ENCODE measurements at places on chromosomes 3 and 15.

DNA sequence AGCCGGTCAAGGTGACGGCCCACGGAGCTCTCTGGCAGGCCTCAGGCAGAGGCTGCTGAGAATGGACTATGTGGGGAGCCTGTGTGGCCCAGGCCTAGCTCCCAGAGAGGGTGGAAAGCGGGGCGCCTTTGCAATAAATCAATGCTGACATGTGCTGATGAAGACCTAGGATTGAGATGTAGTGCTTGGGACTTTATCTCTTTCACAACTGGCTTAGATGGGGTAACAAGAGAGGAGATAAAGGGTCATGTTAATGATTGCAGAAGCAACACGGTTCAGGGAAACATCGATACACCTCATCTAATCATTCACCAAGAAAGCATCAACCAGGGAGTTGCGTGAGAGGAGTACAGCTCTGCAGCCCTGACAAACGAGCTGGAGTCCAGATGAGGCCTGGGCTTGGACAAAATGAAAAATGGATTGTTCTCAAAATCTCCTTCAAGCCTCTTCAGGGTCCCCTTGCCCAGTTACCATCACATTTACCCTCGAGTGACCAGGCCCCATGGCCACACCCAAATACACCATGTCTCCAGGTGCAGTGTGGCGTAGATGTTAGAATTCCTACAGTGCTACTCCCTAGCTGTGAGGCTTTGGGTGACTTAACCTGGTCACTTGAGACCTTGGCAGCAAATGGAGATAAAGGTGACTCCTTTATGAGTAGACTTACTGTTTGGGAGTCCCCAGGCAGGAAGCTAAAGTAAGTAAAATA, 146.4 kb upstream of the LIPC start:
- no peak for DNase-seq

- DNase-seq = no peak
Measured at GRCh38 chr15:91412138-91412928, 312.3 kb downstream of the SV2B start.

- no peak for DNase-seq
Measured at GRCh38 chr3:123634149-123635051, 49.5 kb upstream of the HACD2 start.

DNA sequence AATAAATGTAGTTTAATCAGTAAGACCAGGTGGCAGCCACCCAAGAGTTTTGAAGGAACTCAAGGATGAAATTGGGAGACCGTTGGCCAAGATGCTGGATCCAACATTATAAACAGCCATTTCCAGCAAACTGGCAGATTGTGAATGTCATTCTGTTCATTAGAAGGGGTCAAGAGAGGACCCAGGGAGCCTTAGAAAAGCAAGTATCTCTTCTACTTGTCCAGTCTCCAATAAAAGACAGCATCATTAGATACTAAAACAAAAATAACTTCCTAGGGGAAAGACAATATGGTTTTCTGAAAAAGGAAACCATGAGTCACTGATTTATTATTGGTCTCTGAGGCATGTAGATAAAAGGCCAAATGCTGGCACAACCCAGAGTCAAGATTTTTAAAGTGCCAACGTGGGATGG, 67.9 kb downstream of the GADL1 start:
- DNase-seq = no peak

DNA sequence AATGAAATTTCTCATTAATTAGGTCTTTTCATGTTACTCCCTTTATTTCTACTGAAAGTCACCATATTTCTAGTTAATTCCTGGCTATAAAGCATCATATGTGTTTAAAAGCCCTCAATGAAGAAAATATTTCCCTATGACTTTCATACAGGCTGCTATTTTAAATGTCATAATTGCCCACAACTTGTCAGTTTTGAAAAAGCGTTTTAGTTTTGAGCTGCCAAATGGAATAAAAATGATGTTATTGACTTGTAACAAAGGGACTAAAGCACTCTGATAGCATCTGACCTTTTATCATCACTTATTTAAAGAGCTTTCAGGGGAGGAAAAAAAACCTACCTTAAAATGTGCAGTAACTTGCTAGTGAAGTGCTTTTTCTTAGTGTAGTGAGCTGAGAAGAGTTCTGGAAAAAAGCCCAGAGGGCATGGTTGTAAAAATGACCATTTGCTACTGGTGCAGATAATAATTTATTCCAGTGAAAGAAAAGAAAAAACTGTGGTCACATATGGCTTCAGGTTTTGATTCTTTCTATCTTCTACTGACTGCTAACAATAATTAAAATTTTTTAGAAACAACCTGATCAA, 877.2 kb downstream of the CADM2 start:
- no peak for DNase-seq

DNA sequence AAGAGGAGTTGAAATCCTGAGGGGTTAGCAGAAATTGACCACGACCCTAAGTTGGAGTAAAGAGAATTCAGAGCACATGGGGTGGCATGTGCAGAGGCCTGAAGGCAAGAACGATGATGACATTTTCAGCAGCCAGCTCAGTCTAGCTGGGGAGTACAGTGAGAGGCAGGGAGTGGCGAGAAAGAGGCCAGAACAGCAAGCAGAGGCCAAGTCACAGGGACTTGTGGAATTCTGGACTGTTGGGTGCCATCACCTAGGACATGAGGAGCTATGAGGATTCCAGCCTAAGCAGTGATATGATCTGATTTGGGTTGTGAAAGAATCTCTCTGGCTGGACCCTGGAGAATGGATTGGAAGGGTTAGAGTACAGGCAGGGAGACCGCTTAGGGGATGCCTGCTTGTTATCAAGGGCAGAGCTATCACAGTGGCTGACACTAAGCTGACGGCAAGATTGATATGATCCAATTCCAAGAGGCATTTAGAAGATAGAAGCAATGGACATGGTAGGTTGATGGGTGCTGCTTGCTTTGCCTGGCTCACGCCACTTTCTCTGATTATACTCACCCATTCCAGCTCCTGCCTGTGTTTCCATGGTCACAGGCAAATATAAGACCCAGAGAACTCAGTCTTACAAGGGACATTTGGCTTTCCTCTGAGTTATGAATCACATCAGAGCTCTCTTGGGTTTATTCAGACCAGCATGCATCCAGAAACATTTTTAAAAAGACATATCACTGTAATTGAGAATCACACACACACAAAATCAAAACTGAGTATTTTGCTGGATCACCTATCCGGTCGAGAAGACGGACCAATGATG, 66.4 kb downstream of the LRTM1 start:
- no peak for DNase-seq

DNA sequence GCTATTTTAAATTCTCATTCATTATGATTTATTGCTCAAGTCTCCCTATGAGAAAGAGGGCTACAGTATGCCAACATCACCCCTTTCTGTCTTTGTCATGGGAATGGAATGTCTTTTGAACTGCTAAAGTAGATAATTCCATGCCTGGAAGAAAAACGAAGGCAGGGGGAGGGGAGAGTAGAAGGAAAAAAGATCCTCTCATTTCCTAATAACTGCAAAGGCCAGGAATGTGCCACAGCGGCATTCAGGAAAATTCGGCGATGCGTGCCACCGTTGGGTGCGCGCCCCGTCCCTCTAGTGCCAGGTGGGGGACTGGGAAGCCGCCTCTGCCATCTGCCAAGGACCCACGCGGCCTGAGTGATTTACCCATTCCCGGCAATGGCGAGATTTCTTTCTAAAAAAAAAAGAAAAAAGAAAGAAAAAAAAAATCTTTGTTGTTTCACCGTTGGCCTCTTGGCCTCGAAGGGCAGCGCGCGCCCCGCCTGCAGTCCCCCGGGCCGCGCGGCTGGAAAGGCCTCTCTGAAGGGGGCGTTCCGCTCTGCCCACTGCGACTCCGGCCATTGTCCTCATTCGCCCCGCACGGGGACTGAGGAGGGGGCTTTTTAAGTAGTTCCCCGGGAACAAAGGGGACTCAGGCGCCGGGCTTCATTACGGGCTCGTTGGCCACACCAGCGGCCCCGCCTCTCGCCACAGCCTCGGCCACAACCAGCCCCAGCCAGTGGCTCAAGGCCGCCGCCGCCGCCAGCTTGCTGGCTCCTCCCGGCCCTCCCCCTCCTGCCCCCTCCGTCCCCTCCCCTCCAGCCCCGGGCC, 54.5 kb downstream of the CPN2 start:
- DNase-seq = no peak

- no peak for DNase-seq
Measured at GRCh38 chr3:100879195-100879810, 113.9 kb downstream of the ABI3BP start.

- DNase-seq = peak; percentile 54
Measured at GRCh38 chr3:32815841-32816438, 1.9 kb upstream of the TRIM71 start.

- DNase-seq = no peak
Measured at GRCh38 chr3:83063446-83063845, 1302.0 kb upstream of the GBE1 start.

DNA sequence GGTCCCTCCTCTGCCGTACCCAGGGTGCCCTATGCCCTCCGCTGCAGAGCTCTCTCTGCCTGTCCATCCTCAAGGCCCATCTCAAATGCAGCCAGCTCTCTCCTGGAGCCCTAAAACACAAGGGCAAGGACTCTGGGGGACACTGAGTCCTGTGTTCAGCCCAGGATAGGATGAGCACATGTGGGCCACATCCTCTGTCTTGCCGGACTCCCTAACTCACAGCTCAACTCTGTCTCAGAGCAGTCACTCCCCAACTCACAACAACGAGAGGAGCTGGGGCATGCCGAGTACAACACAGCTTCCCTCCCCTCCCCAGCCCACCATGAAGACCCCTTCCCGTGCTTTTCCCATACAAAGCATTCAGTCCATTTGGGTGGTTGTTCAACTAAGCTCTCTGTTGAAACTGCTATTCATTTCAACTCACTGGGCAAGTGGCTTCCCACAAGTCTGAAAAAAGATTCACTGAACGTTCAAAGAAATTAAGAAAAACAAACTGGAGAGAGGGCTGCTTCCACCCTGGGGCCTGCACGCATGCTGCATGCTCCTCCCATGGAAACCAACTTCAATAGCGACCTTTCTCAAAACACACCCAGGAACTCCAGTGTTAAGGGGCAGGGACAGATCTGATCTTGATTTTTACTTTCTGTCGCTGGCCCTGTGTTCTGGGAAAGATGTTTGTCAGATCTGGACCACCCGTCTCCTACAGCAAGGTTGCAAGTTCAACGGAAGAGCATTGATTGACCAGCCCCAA, 124.3 kb upstream of the IGF1R start:
- DNase-seq = no peak

GRCh38 chr3:66582721-66583423, 82.0 kb upstream of the LRIG1 start:
- no peak for DNase-seq

DNA sequence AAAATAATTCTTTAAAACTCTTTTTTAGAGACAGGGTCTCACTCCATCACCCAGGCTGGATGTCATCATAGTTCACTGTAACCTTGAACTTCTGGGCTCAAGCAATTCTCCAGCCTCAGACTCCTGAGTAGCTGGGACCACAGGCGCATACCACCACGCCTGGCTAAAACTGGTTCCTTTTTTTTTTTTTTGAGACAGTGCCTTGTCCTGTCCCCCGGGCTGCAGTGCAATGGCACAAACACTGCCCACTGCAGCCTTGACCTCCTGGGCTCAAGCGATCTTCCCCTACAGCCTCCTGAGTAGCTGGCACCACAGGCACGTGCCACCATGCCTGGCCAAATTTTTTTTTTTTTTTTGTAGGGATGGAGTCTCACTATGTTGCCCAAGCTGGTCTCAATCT, 23.7 kb upstream of the FURIN start:
- DNase-seq = no peak

- DNase-seq = no peak
Measured at GRCh38 chr15:35312344-35312743, 227.2 kb upstream of the NANOGP8 start.

DNA sequence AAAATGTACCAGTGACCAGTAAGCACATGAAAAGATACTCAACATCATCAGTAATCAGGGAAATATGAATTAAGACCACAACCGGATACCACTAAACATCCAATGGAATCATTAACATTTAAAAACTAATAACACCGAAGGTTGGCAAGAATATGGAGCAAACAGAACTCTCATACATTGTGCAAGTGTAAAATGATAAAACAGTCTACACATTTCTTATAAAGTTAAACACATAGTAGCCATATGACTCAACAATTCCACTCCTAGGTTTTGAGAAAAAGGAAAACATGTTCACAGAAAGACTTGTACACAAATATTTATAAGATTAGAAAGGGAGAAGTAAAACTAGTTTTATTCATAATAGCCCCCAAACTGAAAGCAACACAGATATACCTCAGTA, 60.3 kb upstream of the SLCO2A1 start:
- DNase-seq = no peak

GRCh38 chr3:74693696-74694393, 79.4 kb upstream of the CNTN3 start:
- no peak for DNase-seq

GRCh38 chr15:94610069-94610468, 378.7 kb downstream of the MCTP2 start:
- no peak for DNase-seq

- no peak for DNase-seq
Measured at GRCh38 chr15:98324341-98324970, 323.9 kb upstream of the IGF1R start.

- no peak for DNase-seq
Measured at GRCh38 chr3:189488241-189488767, 142.9 kb upstream of the TP63 start.

GRCh38 chr3:150114873-150115540, 144.3 kb upstream of the PFN2 start:
- DNase-seq = no peak

DNA sequence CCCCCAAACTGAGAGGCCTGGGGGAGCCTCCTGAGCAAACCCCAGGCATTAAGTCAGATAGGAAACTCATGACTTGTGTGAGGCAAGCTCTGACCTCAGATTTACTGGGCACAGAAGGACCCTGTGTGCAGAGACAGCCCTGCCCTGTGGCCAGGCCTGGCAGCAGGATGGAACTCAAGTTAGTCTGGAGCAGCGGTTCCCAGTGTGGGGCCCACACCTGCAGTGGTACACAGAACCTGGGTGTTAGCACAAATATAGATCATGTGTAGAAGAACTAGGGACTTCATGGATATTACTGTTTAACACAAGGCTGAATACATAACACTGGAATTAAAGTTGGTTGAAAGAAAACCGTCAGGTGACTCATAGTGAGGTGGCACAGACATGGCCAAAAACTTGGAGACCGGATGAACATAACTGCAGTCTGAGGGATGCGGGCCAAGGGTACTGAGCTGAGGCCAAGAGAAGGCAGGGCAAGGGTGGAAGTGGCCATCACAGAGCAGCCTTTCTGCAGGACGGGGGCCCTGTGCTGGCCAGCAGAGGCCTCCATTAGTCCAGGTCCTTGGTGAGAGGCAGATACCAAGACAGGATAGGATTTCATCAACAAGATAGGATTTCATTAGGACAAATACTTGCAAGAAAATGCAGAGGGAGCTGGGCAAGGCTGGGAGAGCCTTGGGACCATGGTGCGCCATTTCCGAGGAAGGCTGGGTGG, 40.9 kb downstream of the IRAK2 start:
- no peak for DNase-seq

Data from suprapubic skin (tissue), 4 donors.